ENCODE measurements at places on chromosomes 3 and 15.

DNA sequence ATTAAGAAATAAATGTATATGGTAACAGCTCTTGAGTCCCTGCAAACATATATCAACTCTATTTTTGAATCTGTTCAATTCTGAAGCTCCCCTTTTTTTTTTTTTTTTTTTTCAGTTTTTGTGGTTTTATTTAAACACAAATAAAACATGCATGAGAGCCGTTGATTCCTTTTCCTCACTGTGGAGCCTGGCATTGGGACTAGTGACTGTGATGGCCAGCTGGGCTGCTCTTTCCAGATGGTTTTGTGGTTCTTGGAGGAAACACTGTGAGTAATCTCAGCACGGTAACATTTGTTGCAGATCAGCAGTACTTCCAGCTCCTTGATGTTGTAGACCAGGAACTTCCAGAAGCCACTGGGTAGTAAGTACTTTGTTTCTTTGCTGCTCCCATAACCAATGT, 15.9 kb downstream of the EMC7 start:
- no peak for DNase-seq

- no peak for DNase-seq
Observed at GRCh38 chr3:188278717-188279324, 124.9 kb downstream of the LPP start.

DNA sequence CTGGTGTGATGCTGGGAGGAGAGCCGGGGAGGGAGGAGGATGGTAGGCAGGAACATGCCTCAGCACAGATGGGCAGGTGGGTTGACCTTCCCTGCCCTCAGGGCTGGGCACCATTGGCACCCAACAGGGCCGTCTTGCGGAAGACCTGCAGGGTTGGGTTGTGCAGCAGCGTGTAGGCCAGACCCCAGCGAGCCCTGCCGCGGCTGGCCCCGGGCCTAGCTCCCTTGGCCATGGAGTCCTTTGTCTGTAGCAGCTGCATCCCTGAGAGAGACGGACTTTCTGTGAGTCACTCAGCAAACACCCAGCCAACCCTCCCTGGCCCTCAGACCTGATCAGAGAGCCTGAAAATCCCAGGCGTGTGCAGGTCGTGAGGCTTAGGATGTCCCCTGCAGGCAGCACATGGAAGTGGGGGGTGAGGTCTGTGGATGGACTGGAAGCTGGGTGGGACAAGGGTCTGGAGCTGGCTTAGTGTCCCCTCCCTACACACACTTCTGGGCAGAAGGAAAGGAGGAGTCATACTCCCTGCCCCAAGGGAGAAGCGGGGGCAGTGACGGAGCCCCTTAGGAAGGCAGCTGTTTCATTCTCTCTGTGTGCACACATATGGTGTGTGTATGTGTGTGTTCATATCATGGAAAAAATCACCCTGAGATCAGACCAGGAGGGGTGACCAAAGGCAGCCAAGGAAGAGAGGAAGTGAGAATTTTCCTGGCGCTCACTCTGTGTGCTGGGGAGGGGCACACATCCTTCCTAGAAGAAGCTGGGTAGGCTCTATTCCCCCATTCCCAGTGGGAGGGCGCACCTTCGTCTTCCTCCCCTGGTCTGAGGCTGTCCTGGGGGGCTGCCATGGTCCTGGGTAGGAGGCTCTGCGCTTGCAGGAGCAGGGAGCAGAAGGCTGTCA, 6.7 kb downstream of the ISLR start:
- DNase-seq, result no peak

- DNase-seq, result no peak
Observed at GRCh38 chr3:64188810-64189560, 36.3 kb downstream of the PRICKLE2 start.

DNA sequence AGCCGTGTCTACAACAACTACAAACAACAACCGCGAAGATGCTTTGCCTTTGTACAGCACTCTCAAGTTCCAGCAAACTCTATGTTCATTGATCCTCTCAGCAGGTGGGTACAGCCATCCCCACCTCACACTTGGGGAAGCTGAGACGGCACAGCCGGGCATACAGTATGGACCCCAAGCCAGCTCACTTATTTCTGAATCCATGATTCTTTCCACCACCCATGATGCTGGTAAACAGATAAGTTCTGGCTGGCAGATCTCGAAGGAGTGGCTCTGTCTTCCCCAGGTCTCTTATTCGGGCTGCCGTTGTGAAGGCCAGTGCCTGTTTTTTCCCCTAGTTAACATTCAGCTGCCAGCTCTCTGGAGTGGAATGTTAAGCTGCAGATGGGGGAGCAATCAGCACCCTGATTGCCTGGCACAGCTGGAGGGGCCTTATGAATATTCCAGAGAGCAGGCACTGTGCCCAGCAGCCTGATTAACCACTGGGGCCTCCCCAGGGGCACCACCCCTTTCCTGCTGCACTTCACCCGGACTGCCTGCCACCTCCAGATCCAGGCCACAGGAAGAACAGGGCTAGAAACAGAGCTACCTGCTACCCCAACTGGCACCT, 73.2 kb downstream of the CORO2B start:
- no peak for DNase-seq

DNA sequence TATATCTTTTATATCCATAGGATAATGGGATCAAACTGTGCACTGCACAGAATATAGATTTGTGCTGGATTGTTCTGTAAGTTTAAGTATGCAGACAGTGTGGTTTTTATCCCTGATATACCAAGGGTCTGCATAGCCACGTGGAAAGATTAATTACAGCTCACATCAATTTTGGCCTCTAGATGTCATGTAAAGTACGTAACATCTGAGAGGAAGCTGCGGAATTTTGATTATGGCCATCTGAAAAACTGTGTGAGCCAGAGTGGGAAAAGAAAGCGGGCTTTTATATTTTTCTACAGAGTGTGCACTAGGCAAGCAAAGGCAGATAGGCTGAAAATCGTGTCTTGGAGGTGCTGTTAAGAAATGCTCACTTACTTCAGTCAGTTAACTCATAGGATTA, 562.7 kb downstream of the GBE1 start:
- DNase-seq, result no peak

DNA sequence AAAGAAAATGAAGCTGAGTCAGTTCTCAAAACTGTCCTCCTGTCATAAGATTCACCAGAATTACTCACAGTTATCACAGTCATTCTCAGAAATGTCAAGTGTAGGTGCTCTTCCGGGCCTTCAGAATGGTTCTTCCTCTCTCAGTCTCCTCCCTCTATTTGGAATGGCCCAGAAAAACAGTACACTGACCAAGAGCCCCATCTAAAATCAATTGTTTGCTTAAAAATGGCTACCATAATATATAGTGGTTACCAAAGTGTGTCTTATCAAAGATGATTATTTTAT, 99.8 kb downstream of the MECOM start:
- DNase-seq, result no peak

- DNase-seq, result no peak
Observed at GRCh38 chr15:47988564-47988963, 132.2 kb upstream of the SLC24A5 start.

DNA sequence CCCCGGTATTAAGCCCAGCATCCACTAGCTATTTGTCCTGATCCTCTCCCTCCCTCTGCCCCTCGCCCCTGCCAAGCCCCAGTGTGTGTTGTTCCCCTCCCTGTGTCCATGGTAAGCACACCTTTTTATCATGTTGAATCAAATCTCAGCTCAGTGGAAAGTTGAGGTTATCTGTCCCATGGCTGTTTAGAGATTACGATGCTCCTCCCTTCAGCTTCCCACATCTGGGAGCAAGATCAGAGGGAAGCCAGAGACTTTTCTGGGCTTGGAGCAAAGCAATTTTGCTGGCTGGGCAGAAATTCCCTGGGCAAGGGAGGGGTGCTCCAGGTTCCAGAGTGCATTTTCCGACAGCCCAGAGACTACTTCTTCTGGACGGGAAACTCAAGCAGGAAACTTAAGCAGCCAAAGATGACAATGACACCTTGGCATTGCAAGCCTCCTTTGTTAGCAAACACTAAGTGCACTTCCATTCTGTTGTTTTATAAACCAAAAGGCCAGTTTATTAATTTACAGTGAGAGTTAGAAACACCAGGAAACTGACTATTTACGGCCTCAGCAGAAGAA, 104.5 kb downstream of the MESD start:
- DNase-seq, result no peak

DNA sequence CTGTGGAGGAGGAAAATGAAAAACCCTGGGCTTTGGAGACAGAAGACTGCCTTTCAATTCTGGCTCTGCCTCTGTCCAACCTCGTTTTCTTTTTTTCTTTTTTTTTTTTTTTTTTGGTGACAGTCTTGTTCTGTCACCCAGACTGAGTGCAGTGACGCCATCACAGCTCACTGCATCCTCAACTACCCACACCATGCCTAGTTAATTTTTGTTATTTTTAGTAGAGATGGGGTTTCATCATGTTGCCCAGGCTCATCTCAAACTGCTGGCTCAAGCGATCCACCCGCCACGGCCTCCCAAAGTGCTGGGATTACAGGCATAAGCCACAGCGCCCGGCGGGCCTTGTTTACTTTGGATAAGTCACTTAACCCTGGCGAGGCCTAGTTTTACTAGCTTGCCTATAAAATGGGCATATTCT, 66.3 kb upstream of the SLC25A26 start:
- no peak for DNase-seq

- no peak for DNase-seq
Observed at GRCh38 chr3:109944836-109945235, 607.5 kb upstream of the DPPA4 start.

- peak; percentile 29 for DNase-seq
Observed at GRCh38 chr3:48151058-48151806, 37.0 kb downstream of the CDC25A start.

GRCh38 chr3:24426896-24427295, 67.8 kb downstream of the THRB start:
- no peak for DNase-seq

DNA sequence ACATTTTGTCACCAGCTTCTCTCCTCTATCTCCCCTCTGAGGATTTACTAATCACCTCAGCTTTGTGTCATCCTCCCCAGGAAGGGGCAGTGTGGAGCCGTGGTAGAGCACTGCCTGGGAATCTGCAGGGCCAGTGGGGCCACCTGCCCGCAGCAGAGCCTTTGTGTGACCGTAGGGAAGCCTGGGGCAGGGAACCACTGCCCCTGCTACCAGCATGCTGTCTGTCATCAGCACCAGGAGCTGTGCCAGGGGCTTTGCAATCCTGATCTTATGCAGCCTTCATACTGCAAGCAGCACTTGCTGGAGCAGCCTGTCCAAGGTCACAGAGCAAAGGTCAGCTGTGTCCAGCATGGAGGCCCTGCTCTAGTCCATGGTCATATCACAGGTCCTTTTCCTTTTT, 170.2 kb upstream of the IL12A start:
- DNase-seq, result no peak

- DNase-seq, result no peak
Observed at GRCh38 chr15:80167936-80168335, 15.1 kb downstream of the FAH start.

GRCh38 chr3:181930105-181930504, 218.4 kb downstream of the SOX2 start:
- DNase-seq, result no peak

- no peak for DNase-seq
Observed at GRCh38 chr3:190279690-190280089, 42.6 kb downstream of the CLDN1 start.

- DNase-seq, result no peak
Observed at GRCh38 chr15:87732976-87733375, 523.6 kb downstream of the NTRK3 start.

DNA sequence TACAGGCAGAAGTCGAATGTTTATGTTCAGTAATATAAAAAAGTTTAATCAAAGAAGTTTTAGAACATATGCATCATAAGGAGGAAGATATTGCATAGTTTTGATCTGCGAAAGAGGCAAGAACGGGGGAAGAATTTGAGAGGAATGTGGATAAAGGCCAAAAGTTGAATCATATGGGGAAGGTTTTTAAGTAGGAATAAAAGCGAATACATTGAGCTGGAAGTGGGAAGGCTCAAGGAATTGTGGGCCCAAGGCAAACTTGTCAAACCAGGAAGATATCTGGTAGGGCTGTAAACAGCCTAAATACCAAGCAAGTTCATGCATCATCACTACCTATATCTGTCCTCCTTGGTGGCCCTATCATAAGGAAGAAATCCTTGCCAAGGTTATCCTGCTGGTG, 186.9 kb downstream of the MAGI1 start:
- no peak for DNase-seq

- DNase-seq, result no peak
Observed at GRCh38 chr15:78455749-78456148, 17.7 kb downstream of the IREB2 start.

DNA sequence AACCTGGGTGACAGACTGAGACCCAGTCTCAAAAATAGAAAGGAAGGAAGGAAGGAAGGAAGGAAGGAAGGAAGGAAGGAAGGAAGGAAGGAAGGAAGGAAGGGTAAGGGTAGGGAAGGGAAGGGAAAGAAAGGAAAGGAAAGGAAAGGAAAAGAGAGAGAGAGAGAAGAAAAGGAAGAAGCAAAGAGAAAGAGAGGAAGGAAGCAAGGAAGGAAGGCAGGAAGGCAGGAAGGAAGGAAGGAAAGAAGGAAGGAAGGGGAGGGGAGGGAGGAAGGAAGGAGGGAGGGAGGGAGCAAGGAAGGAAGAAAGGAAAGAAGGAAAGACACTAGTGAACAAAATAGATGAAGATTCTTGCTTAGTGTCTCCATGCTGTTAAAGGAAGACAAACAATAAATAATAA, 129.1 kb downstream of the SHQ1 start:
- no peak for DNase-seq

DNA sequence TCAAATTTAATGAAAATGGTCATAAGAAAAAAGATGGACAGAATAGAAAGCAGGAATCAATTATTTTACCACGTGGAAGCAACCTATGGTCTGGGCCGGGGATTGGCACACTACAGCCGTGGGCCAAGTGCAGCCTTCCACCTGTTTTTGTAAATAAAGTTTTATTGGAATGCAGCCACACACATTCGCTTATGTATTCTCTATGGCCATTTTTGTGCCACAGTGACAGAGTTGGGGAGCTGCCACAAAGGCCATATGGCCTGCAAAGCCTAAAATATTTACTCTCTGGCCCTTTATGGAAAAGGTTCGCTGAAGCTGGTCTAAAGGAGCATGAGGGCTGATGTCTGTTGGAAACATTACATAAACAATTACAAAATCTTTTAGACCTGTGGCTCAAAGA, 144.8 kb downstream of the TMCO5A start:
- DNase-seq, result no peak

GRCh38 chr3:194274424-194275085, 76.6 kb downstream of the CPN2 start:
- no peak for DNase-seq

DNA sequence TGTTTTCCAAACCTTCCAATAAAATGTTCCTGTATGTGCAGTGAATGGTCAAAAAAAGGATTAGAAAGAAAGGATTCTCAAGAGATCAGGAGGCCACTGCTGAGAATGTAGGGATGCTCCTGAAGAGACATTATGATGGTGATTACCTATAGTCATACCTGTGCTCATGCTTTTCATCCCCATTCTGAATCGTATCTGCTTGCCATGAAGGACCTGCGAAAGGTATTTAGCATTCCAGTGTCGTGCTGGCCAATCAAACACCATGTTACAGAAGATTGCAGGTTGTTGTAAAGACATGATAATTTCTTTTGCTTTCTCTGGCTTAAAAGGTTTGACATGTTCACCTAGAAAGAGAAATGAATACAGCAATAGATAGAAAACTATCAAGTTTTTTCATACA, 16.1 kb downstream of the HSPBAP1 start:
- no peak for DNase-seq
